CD4-positive, alpha-beta T cell (primary cell): ENCODE measurements at places on chromosomes 12 and 14.

- no peak for DNase-seq
These were observed 65.3 kb upstream of the TMEM233 start for GRCh38 chr12:119528241-119528640.

DNA sequence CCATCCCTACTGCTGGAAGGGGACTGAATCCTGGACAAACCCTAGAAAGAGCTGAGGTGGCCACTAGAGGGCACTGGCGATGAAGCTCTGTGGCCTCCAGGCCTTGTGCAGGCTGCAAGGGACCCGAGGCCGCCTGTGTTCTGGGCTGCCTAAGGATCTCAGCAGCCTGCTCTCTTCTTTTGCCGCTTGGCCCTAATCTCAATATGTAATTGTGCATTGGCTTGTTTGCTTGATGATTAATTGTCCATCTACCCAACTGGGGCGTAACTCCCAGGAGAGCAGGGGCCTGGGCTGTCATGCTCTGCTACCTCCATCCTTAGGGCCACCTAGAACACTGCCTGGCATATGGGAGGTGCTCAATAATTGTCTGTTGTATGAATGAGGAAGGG lies 73.8 kb downstream of the SYNE3 start:
- DNase-seq = peak; percentile 72

DNA sequence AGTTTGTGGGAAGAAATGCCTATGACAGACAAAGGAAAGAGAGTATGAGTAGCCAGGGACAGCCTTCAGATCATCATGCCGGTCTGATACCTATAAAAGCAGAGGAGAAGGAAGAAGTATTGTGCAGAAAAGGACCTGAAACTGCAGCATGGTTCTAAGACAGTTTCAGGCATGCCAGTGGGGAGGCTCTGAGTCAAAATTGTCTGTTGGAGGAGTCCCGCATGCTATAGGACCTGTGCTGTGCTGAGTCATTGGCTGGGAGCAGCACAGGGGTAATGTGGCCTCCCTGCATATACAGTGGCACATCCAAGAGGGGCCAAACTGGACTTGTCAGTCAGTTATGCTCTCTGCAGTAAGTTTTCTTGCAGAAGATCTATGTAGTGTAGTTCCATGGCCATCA lies 40.7 kb downstream of the NEUROD4 start:
- DNase-seq = no peak

GRCh38 chr12:58615576-58615975 lies 304.7 kb downstream of the LRIG3 start:
- DNase-seq = no peak

- no peak for DNase-seq
These were observed 212.8 kb upstream of the CCDC196 start for GRCh38 chr14:66273261-66273832.

DNA sequence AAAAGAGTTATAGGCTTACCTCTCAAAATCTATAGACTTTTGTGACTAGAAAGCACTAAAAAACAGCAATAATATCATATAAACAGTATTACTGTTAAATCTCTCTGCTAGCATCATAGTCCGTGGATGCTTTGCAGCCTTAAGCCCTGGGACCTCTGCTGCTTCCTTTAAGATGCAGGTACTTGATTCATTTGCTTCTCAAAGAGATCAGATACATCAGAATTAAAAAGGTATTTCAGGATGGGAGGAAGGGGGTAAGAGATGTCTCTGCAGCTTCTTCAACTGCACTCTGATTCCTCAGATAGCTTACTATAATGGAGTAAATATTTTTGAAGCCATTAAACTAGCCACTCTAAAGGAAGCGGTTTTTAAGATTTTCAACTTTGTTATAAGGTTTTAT lies 49.3 kb downstream of the PAPLN start:
- DNase-seq = no peak

DNA sequence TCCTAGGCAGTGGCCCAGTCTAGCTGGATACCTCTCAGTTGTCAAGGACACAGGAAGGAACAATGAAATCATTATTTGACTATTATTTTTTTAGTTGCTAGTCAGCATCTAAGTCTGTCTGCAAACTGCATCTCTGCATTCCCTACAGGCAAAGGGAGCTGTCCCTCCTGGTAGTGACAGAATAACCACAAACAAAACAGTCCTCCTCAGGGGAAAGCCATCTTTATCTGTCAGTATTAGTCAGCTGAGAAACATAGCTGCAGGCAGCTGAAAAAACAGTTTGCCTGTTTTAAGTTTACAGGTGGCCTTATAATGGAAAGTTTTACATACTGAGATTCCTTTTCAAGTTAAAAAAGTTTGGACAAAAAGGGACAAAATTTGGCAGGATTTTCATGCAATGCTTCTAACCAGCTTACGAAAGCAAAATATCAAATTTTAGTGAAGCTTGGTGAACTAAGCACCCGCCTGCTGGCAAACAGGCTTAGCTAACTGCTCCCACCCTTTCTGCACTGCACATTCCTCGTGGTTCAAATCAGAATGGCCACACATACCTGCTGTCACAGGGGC lies 29.5 kb downstream of the SLC25A21 start:
- DNase-seq = no peak

- DNase-seq = no peak
These were observed 28.9 kb upstream of the GARIN6 start for GRCh38 chr12:99618657-99619056.

- DNase-seq = no peak
These were observed 16.1 kb upstream of the KRT8 start for GRCh38 chr12:52920937-52921336.

DNA sequence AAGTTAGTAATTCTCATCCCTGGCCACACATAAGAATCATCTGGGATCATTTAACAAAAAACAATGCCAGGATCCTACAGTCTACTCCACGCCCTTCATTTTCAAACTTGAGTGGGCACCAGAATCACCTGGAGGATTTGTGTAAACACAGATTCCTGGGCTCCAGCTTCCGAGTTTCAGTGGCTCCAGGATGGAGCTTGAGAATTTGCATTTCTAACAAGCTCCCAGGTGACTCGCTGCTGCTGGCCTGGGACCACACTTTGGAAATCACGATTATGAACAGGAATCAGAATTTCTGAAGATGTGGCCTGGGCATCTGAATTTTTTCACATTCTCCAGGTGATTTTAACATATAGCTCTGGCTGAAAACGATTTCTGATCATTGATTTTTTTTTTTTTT lies 234.8 kb downstream of the CACNA1C start:
- DNase-seq = no peak

GRCh38 chr14:89920056-89920455 lies 34.5 kb downstream of the EFCAB11 start:
- no peak for DNase-seq

GRCh38 chr14:54647378-54647777 lies 80.5 kb downstream of the SAMD4A start:
- no peak for DNase-seq

- DNase-seq = no peak
These were observed 24.5 kb upstream of the ACTN1 start for GRCh38 chr14:69003626-69004025.
